DMS153 (cell line): ENCODE measurements at places on chromosomes 2 and 18.

DNA sequence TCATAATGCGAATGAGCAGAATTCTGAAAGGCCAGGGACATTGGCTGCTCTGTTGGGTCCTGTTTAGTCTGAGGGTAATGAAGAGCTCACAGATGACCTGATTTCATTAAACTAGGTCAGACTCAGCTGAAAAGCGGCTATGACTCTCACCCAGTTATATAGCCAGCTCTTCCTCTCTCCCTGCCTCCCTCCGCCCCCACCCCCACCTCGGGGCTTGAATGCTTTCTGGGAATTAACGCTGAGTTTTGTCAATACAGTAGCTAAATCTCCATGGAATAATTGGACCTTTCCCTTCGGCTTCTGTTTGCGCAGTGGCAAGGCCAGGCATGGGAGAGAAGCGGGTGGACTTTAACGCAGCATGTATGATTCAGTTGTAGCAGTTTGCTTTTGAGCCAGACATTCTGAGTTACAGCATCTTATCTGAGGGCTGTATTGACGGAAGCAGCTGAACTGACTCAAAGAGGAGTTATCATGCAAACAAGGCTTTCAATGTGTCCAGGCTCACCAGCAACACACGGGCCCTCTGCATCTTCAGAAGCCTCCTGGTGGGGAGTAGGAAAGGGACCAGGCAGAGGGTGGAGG, 110.6 kb downstream of the MYCN start:
- peak; percentile 55 for DNase-seq

GRCh38 chr2:239154971-239155805, 245.6 kb downstream of the HDAC4 start:
- DNase-seq = no peak

DNA sequence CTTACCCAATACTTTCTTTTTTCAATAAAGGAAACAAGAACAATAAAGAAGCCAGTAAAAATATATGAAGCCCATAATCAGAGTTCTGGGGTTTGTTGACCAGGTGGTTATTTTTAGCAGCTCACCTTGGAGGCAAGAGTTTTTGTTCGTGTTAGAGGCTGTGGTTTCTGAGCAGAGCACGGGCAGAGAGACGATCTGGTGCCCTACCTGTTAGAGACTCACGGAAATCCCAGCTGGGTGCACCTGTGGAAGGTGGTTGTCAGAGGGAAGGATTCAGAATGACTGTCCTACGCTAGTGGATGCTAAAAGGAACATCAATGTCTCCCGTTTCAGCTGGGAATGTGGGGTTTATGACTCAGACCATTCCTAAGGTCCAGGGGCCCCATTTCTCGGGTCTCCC, 87.6 kb downstream of the NRP2 start:
- peak; percentile 76 for DNase-seq

DNA sequence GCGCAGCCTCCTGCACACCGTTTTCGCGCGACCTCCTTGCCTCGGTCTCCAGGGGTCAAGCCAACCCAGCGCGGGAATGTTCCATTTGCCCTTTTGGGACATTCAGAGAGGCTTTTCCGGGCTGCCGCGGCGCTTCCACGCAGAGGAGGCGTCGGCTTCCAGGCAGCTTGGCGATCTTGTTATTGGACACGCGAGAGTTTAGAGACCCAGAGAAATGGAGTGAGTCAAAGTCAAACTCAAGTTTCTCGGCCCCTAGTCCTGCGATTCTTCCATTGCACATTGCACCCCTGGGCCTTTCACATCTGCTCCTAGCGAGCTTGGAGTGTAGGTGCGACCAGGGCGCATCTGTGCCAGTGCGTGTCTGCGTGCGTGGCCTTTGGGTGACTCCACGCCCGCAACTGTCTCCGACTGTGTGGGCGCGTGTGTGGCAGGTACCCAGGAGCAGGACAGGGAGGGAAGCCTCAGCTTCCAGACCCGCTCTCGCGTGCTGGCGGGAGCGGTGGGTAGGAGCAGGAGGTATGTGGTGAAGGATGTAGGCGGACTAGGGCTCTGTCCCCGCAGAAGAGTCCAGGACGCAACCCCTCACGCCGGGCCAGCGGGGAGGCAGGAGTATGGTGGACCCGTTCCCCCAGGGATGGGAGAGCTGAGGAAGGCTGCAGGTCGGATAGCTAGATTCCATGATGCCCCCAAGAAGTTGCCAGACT, 13.5 kb downstream of the SIX3 start:
- DNase-seq = no peak

- DNase-seq = no peak
Observed at GRCh38 chr18:61352611-61353010, 19.4 kb downstream of the CDH20 start.

- no peak for DNase-seq
Observed at GRCh38 chr2:81249152-81249551, 944.6 kb upstream of the LRRTM1 start.

DNA sequence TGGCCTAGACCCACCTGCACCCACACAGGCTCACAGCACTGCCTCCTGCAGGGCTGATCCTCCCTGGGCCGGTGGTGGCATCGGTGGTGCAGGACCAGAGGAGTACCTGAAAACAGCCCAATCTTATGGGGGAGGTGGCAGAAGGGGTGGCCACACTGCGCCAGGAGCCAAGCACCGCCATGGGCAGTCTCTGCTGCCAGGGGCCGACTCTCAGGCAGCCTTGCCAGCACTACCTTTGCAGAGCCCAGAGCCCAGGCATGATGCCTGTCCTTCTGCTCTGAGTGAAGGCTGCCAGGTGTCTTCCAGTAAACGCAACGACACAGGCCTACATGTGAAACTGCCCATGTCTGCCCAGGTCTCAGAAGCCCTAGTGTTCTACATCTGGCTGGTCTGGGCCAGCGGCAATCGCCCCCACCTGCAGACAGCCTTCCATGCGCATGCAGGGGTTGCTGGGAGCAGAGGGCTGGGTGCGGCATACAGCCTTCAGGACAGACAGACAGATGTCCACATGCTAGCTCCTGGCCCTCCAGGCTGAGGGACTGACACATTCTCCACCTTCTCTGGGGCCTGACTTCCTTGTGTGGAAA, 6.8 kb downstream of the HS6ST1 start:
- DNase-seq = no peak
